ENCODE measurements at places on chromosomes 5 and 9.
A peak's percentile ranks its signal among the peaks of the same experiment; 100 is the strongest.

- DNase-seq = no peak
Measured at GRCh38 chr5:90097082-90097477, 312.5 kb downstream of the CETN3 start.

DNA sequence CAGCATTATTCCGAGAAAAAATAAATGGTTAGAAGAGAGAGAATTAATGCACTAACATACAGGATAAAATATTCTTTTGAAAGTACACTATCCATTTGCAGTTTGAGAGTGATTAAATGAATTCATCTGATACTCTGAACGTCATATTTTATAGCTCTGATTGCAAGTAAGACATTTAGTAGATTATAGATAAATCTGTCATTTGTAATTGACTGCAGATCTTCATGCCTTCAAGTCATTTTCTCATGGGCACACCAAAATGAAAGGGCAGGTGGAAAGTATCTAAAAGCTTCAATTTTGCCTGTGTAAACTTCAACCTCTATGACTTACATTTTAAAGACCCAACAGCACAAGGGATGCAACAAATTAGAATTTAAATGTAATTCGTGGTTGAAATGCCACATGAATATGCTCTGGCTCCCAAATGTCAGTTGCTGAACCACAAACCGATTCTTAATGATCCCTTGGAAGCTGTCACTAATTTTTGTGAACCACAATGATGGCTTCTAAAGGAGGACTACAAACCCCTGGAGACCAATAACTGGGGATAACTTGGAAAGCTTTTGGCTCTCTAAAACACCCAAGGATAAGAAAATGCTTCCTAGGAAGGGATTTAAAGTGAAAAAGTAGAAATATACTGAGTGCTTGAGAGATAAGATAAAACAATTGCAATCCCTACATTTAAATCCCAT lies 3.9 kb downstream of the TYRP1 start:
- DNase-seq = no peak

DNA sequence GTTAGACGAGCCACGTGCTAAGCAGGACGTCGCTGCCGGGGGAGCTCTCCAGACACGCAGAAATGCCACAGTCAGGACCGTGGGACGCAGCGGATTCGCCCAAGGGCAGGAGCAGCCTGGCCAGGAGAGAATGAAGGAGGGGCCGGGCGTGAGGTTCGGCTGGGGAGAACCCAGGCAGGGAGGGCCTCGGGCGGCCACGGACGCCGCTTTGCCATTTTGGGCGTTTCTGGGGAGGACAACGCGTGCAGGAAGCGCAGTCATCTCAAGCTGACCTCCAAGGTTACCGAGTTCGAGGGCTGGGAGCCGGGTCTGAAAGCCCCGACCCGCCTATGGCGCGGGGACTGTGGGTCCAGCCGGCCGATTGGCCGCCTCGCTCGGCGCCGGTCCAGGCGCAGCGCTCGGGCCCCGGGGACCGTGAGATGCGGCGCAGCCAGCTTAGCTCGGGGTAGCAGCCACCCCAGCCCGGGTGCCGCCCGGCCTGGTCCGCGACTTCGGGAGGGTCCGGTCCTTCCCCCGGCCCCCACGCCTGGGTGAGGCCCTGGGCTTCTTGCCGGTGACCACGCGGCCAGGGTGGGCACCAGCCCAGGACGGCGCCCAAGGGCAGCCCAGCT lies 760 bp upstream of the MAN1B1 start:
- peak; percentile 39 for DNase-seq

DNA sequence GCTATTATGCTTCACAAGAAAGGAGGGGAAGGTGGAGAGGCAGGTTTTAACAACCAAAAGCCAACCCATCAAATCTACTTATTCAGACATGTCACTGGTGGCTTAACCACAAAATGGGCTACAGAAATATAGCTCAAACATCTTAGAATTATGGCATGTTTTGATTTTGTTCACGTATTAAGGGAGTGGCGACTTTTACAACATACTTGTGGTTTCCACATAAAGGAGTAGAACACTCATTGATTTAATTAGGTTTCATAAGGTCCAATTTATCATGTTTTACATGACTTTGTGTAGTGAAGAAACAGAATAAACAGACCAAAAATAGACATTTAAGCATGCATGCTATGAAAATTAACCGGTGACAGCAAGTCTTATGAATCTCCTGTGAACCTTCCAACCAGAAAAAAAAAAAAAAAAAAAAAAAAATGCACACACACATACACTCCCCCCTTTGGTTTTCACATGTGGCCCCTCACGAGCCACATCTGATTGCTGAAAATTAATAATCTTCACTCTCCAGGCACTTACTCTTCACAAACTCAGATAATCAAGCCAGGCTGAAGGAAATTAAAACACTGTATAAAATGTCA lies 5.4 kb downstream of the ZNF608 start:
- no peak for DNase-seq

DNA sequence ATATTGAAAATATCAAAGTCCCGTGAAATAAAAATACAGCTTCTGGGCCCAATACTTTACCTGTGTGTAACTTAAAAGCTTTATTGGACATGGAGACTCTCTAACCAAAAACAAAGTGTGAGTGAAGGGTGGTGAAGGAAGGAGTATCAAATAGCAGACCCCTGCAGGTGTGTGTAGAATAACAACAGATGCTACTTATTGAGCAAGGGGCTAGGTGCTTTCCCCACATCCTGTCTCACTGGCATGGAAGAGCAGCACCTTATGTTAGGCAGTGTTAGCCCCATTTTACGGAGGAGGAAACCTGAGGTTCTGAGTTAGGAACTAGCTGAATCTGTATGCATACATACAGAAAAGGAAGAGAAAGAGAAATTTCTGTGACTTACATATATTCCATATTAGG lies 21.8 kb downstream of the SLIT3 start:
- no peak for DNase-seq

- DNase-seq = no peak
Measured at GRCh38 chr5:59143926-59144333, 561.1 kb downstream of the RAB3C start.

DNA sequence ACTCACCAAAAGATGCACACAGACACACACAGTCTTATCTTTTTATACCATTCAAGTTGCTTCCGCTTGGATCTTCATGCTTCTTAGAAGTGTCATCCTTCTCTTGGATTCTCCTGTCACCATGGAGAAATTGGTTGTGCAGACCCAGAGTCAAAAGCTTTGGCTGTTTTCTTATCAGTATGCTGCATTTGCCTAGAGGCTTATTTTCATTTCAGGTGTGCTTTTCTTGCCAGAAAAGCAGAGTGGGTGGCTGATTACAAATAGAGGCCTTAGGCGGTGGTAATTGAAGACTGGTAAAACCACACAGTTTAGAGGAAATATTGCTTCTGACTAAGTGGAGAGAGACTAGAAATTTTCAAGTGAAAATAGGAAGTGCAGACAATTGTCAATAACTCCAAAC lies 70.2 kb upstream of the TLE4 start:
- DNase-seq = no peak

- peak; percentile 49 for DNase-seq
Measured at GRCh38 chr9:91199739-91200497, 161.8 kb downstream of the AUH start.

- no peak for DNase-seq
Measured at GRCh38 chr5:122844136-122844909, 1.1 kb upstream of the SNX24 start.

DNA sequence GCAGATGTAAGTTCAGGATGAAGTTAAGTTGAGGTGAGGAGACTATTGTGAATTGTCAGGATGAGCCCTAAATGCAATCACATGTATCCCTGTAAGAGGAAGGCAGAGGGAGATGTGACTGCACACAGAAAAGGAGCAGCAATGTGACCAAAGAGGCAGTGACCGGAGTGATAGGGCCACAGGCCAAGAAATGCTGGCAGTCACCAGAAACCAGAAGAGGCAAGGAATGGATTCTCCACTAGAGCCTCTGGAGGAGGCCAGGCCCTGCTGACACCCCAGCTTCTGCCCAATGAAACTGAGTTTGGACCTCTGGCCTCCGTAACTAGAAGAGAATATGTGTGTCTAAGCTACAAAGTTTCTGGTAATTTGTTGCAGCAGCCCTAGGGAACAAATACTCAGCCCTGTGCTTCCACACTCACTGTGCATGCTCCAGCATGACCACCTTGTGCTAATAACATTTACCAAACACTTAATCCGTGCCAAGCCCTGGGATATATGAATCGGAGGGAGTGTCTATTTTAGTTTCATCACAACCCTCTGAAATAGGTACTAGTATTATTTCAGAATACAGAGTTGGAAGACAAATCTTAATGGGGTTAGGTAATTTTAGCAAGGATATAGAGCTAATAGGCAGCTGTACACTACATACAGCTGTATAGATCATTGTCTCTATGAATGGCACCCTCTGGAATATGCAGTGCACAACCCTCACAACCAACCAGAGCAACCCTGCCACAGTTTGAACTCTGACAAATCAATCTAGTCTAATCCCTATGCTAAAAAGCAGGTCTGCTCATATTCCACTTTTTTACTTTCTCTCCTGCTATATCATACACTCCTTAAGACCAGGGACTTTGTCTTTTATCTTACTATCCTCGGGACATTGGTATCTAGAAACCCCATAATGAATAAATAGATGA lies 7.8 kb upstream of the GPX8 start:
- no peak for DNase-seq

- peak; percentile 37 for DNase-seq
Measured at GRCh38 chr5:140631036-140631417, 1.9 kb downstream of the CD14 start.

GRCh38 chr5:89005990-89006389 lies 123.0 kb upstream of the MEF2C start:
- no peak for DNase-seq

DNA sequence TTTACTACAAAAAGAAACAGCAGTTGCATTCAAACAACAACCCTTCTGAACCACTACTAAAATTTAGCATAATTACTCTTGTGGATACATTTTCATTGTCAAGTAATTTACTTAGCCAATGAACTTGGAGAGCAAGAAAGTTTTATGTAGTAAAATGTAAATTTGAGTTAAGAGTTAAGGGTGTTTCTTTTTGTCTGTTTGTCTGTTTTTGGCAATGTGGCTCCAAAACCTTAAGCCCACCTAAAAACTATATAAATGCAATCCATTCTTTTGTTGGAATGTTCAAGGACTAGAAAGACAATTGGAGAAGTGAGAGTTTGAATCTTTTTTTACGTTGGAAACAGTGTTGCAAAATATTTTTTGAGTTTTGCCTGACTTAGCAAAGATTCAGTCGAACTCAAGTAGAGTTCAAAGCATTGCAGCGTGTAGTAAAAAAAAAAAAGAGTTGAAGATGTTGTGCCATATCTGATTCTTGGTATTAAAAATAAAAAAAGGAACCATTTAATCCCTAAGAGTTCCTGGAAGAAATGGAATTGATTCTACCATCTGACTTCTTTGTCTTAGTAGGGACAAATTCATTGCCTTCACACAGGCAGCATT lies 867 bp downstream of the SYK start:
- no peak for DNase-seq

- DNase-seq = no peak
Measured at GRCh38 chr9:77839459-77840140, 191.5 kb upstream of the GNA14 start.

GRCh38 chr5:52947851-52948250 lies 41.3 kb upstream of the ITGA2 start:
- DNase-seq = no peak

GRCh38 chr5:156704139-156704538 lies 146.0 kb upstream of the PPP1R2B start:
- no peak for DNase-seq

DNA sequence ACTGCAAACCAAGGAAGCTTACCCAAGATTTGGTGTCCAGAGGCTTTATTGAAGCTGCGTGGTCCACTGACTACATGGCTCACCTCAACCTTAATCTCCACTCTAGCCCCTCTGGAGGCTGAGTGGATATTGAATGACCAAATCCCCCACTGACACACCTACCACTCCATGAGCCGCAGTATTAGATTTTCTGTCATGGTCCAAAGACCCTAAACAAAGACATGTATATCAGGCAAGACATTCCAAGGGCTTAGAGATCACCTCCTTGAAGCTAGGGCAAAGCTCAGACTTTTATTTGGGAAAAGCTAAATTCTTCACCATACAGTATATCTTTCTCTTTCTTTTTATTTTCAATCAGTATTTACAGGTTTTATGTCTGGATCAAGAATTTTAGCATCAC lies 346.2 kb upstream of the CTNND2 start:
- DNase-seq = no peak

- no peak for DNase-seq
Measured at GRCh38 chr5:108661590-108662219, 86.0 kb upstream of the FER start.

GRCh38 chr9:135297456-135298075 lies 182.0 kb upstream of the PPP1R26 start:
- DNase-seq = no peak

DNA sequence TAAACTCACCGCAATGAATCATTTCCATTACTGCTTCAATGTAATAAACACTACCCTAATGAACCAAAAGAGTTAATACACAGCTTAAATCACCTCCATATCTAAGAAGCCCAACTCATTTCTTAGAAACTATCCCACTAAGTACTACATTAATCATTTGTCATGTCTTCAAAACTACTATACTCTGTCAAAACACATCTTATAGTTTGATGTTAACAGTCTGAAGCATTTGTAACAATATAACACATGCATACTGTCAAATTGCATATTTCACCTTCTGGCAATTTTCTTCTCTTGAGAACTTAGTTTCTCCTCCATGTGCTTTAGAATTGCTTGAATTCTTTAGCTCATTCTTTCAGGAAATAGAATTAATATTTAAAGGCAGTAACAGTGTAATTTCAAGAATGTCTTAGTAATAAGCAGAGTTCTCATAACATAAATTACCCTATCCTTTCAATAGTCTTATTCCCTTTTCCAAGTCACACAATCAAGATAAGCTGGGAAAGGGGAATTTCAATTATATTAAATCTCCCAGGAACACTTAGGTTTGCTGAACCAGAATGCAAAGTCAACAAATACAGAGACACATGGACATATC lies 199.7 kb downstream of the ATPSCKMT start:
- DNase-seq = no peak

DNA sequence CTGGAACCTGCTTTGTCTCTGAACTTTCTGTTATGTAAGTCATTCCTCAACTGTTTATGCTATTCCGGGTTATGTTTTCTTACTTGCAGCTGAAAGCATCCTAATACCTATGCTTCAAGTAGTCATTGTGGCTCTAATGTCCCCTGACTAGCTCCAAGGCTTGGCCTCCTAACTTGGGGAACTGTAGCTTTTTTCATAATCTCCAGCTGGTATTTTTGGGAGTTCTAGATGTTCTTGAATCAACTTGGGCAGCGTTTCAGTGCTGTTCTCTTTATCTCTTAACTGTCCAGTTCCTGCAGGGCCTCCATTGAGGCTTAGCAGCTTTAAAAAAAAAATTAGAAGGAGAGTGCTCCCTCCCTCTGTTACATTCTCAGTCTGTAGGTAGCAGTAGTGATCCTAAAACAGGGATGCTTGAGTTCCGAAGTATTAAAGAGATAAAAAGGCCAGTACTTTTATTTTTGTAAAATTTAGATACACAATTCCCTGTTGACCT lies 100.0 kb upstream of the ACTBL2 start:
- no peak for DNase-seq

DNA sequence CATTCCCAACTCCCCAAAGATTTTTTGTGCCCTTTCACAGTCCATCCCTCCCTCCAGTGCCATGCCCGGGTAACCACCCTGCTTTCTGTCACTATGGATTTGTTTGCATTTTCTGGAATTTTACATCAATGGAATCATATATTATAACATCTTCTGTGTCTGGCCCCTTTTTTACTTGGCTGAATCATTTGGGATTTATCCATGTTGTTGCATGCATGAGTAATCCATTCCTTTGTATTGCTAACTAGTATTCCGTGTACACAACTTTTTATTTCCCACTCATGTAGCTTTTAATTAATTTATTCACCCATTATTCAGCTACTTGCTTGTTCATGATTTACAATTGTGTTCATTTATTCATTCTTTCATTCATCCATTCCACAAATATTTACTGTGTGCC lies 94.1 kb downstream of the FGF18 start:
- no peak for DNase-seq
